ENCODE measurements at places on chromosomes 1 and 21. TPM values are rescaled to one million over a fixed set of nuclear protein-coding genes. Genes with fewer than 3 reads are reported as not detected.

Gene KIF2C
- 127 TPM for total RNA-seq

Gene NR5A2
- 0.10 TPM for total RNA-seq

Gene SUSD4
- total RNA-seq = 2.2 TPM

Gene OR6N1
- not detected for total RNA-seq

Gene DNASE2B
- total RNA-seq = not detected

Gene PRAMEF13
- total RNA-seq = not detected

Gene TRABD2B
- total RNA-seq = not detected

Gene FMOD
- total RNA-seq = not detected

Gene FGR
- total RNA-seq = 0.17 TPM

Gene ITPKB
- total RNA-seq = 2.6 TPM

Gene ATP1A4
- not detected for total RNA-seq

Gene PYHIN1
- not detected for total RNA-seq

Gene KRTAP21-2
- not detected for total RNA-seq

Gene CDA
- total RNA-seq = 1.1 TPM

Gene PADI3
- 2.1 TPM for total RNA-seq

Gene RHBDL2
- 5.7 TPM for total RNA-seq

Gene KCNE2
- not detected for total RNA-seq

Gene TRIM46
- 1.1 TPM for total RNA-seq

Gene ARL8A
- 24.7 TPM for total RNA-seq

Gene TCHH
- total RNA-seq = not detected

Gene OLFML3
- 5.2 TPM for total RNA-seq

Gene OR10Z1
- not detected for total RNA-seq

Gene BARHL2
- total RNA-seq = not detected

Gene TMCC2
- 0.69 TPM for total RNA-seq

Gene AADACL3
- not detected for total RNA-seq

Gene RGSL1
- not detected for total RNA-seq

Gene BMP8B
- total RNA-seq = 0.15 TPM

Gene CDC42BPA
- 15.1 TPM for total RNA-seq

Gene DUSP12
- 39.9 TPM for total RNA-seq

Gene PCAT6
- not detected for total RNA-seq

Gene CORT
- not detected for total RNA-seq

Gene OR6K3
- total RNA-seq = not detected

Gene SGIP1
- 5.8 TPM for total RNA-seq

Gene APOBEC4
- total RNA-seq = not detected

Gene NEGR1
- total RNA-seq = 1.3 TPM

Gene ADORA3
- not detected for total RNA-seq

Gene MEX3A
- total RNA-seq = 3.2 TPM

Gene FAM3B
- total RNA-seq = not detected

Gene VANGL1
- 14.3 TPM for total RNA-seq

Gene MYBPH
- not detected for total RNA-seq

Gene GREM2
- not detected for total RNA-seq

Gene C1orf116
- total RNA-seq = not detected

Gene HCN3
- 1.7 TPM for total RNA-seq

Gene SEC16B
- total RNA-seq = 0.79 TPM

Gene CRB1
- total RNA-seq = 0.07 TPM

Gene CYYR1
- not detected for total RNA-seq

Gene WDR64
- total RNA-seq = not detected

Gene FAM89A
- total RNA-seq = 9.4 TPM

Gene MPL
- total RNA-seq = not detected

Gene SLX9
- total RNA-seq = 10.8 TPM

Gene ESRRG
- total RNA-seq = not detected

Gene GNAI3
- 14.8 TPM for total RNA-seq

Gene SLC35E2B
- total RNA-seq = 25.5 TPM

Gene HORMAD1
- not detected for total RNA-seq

Gene PRR9
- not detected for total RNA-seq

Gene ZNF648
- total RNA-seq = not detected

Gene GPR37L1
- not detected for total RNA-seq

Gene CLDN17
- not detected for total RNA-seq

Gene INTS3
- total RNA-seq = 37.0 TPM

All from M059J (cell line).